ENCODE measurements at places on chromosomes 12 and 14. TPM values are rescaled to one million over a fixed set of nuclear protein-coding genes. Genes with fewer than 3 reads are reported as not detected.

Gene CACNA2D4
- total RNA-seq = 25.2 TPM

Gene CLEC2A
- total RNA-seq = not detected

Gene MAP3K12
- total RNA-seq = 25.5 TPM

Gene GNG2
- total RNA-seq = 194 TPM

Gene RNASE7
- total RNA-seq = not detected

Gene HOXC10
- total RNA-seq = not detected

Gene WDHD1
- 2.8 TPM for total RNA-seq

Gene JKAMP
- 17.7 TPM for total RNA-seq

Gene TSPAN11
- total RNA-seq = not detected

Gene TUNAR
- total RNA-seq = not detected

Gene KLRC3
- total RNA-seq = not detected

Gene HOXC4
- not detected for total RNA-seq

Gene RILPL1
- 3.4 TPM for total RNA-seq

Gene HOXC9
- total RNA-seq = not detected

Gene ACOT6
- total RNA-seq = not detected

Gene CD4
- total RNA-seq = 205 TPM

Gene SOAT2
- total RNA-seq = 0.83 TPM

Gene BDKRB1
- not detected for total RNA-seq

Gene FAM181A
- not detected for total RNA-seq

Gene POMT2
- total RNA-seq = 8.8 TPM

Gene GPR162
- not detected for total RNA-seq

Gene P3H3
- 1.3 TPM for total RNA-seq

Gene DACT1
- total RNA-seq = 0.91 TPM

Gene GUCY2C
- not detected for total RNA-seq

Gene MYF5
- total RNA-seq = not detected

Gene GNPNAT1
- total RNA-seq = 7.8 TPM

Measured in T-helper 17 cell (primary cell).